LHCN-M2 (cell line): ENCODE measurements at places on chromosomes 5 and 9.
A peak's percentile ranks its signal among the peaks of the same experiment; 100 is the strongest.

DNA sequence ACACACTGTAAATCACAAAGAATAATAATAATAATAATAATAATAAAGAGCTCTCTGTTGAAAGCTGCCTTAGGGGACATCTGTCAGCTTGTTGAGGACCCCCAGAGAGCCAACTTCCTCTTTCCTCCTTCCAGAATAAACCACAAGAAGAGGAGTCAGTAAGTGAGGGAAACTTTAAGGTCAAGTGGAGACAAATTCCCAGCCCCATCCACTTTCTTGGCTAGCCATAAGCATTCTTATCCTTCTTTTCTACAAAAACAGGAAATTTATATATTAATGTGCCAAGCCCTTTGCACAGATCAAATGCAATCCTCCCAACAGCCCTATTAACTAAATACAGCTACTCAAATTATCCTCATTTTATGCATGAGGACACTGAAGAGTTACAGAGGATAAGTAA, 9.4 kb upstream of the C5orf58 start:
- DNase-seq, result no peak

DNA sequence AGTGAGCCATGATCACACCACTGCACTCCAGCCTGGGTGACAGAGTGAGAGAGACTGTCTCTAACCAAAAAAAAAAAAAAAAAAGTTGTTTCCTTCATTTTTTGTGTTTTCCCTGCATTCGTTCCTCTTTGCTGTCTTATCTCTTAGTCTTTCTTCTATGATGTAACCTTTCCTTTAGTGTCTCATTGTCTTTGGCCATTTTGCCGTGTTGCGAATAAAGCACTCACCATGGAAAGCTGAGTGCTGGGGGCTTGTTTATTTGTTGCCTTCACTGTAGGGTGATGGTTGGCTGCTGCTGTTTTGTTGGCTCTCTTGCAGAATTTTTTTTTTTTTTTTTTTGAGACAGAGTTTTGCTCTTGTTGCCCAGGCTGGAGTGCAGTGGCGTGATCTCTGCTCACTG, 7.7 kb downstream of the EHMT1 start:
- no peak for DNase-seq

DNA sequence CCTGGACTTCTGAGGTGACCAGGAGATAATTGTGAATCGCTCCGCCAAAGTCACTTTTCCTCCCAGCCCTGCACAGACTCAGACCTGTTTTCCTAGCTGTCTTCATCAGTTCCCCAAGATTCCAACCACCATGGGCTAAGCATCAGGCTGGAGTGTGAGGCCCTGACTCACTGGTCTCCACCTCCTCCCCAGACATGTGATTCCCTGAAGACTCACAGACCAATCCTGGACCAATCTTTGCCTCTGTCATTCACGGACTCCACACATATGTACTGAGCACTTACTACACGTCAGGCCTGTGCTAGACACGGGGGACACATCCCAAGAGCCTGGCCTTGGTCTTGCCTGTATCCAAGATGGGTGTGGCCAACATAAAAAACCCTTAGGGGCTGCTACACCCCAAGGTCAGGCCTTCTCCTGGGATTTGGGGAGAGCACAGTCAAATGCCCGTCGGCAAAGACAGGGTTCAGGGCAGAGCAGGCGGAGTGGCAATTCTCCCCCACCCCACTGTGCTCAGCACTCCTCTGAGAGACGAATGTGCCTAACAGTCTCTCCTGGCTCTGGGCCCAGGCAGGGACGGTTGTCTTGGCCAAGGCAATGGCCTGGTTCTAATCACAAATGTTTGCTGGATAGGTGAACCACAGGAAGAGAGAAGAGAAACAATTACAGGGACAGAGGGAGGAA, 11.9 kb downstream of the EEIG1 start:
- DNase-seq, result peak; percentile 84

DNA sequence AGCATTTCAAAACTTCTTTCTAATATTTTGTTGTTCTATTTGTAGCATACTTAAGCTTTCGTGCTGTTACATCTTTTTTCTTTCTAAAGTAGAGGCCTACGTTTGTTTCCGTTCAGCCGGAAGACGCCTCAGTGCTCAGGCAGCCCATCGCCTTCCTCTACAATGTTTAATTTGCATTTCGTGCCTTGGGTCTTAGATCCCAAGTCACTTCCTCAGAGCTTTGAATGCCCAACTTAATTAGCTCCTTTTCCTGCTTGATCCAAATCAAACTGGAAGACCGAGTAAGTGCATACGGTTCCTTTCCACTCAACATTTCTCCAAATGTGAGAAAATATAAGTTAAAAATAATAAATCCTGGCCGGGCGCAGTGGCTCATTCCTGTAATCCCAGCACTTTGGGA, 43.2 kb downstream of the MRPL36 start:
- no peak for DNase-seq

- no peak for DNase-seq
These were observed 132.9 kb downstream of the NFIB start for GRCh38 chr9:14180960-14181537.

- no peak for DNase-seq
These were observed 92.8 kb upstream of the ELL2 start for GRCh38 chr5:96054311-96055030.

GRCh38 chr9:76521244-76521681, 62.3 kb downstream of the GCNT1 start:
- DNase-seq, result no peak

GRCh38 chr5:142296914-142297417, 27.9 kb downstream of the SPRY4 start:
- DNase-seq, result peak; percentile 55
